NT2/D1 (cell line): ENCODE measurements at places on chromosomes 13 and 19.

DNA sequence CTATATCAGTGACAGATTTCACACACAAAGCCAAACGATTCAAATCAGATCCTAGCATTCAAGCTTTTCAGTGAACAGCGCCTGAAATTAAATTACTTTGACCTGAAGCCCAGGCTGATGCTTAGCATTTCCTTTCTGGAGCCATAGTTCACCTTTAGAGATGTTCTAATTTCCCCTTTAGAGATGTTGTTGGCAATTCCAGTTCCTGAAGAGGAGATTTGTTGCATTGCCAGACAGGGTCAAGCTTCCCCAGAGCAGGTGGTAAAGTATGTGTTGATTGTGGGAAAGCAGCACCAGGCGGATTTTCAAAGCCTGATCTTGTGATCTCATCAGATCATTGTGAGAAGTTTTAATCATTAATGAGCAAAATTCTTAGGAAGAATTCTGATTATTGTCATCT lies 609.8 kb upstream of the KLF12 start:
- DNase-seq, result no peak

- DNase-seq, result no peak
Measured at GRCh38 chr13:66397133-66397532, 833.0 kb downstream of the PCDH9 start.

GRCh38 chr13:100363874-100364273 lies 224.7 kb downstream of the GGACT start:
- DNase-seq, result no peak

DNA sequence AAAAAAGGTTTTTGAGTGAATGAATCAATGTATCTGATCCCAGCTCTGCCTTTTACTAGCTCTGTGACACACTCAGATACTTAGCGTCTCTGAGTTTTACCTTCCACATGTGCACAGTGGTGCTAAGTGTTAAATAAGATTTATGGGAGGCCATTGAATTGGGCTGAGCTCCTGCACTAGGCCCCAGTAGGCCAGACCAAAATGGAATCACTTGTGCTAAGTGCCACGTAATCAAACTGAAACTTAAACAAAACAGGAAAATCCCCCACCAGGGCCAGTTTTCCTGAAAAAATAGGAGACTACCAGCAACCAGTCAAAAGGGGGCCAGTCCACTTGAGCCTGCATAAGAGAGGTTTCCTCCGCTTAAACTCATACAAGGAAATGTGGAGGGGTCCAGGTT lies 40.9 kb downstream of the GJA3 start:
- no peak for DNase-seq

GRCh38 chr13:90633849-90634248 lies 713.6 kb upstream of the MIR17HG start:
- no peak for DNase-seq

DNA sequence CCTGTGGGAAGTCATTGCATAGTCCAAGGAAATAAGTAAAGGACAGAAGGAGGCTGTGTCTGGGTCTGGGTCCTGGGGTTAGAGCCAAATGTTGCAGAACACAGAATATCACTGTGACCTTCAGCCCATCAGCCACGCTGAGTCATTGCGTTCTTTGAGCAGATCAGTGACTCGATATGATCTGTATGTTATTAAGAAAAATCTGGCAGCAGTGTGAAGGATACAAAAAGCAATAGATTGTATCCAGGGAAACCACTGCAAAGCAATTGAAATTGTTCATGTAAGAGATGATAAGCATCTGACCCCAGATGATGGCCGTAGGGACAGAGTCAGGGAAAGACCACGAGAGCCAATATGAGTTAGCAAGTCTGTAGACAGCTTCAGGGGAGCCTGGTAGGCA lies 1575.1 kb upstream of the SLC10A2 start:
- DNase-seq, result no peak

DNA sequence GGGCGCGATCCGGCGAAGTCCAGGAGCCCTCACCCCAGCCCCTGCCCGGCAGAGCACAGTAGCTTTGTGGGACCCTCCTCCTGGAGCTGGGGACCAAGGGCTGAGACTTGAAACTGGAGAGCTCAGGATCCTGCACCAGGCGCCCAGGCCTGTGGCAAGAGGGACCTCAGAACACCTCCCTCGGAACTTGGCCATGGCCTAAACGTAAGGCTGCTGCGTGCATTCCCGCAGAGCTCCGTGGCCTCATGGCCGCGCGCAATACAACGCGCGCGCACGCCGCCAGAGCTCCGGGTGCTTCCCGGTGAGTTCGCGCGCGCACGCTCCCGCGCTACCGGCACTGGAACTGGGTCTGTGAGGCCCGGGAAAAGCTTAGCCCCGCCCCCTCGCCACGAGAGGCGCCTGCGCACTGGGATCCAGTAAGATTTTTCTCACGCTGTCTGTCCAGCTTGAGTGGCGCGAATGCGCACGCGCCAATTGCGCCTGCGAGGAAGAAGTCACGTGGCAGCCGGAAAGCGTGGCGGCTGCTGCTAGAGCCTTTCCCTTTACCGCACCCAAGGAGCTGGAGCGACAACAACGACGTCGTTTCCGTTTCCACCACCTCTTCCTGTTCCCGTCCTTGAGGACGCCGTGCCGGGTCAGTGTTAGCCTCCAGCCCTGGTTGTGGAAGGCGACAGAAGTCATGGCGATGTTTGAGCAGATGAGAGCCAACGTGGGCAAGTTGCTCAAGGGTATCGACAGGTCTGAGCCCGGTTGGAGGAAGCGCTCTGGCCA lies at the start of gene EIF3K:
EIF3K (plus strand) TSS at position 599 of the 771 bp plus-strand sequence; CDS start at position 680, 81 bp downstream.
- peak; percentile 96 for DNase-seq

DNA sequence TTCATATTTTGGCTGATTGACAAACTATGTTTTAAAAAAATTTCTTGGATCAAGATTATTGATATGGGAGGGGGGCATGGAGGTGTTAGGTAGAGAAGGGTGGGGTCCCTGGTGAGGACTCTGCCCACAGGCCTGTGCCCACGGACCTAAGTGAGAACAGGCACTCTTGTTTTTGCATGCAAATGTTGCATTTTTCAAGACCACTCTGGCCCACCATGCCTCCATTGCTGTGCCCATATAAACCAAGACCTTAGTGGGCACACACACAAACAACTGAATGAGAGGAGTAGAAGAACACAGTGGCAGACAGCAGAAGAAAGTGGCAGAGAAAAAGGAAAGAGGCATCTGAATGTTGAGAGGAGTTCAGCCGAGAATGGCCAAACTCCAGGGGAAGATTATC lies 69.6 kb upstream of the ZNF98 start:
- DNase-seq, result no peak

DNA sequence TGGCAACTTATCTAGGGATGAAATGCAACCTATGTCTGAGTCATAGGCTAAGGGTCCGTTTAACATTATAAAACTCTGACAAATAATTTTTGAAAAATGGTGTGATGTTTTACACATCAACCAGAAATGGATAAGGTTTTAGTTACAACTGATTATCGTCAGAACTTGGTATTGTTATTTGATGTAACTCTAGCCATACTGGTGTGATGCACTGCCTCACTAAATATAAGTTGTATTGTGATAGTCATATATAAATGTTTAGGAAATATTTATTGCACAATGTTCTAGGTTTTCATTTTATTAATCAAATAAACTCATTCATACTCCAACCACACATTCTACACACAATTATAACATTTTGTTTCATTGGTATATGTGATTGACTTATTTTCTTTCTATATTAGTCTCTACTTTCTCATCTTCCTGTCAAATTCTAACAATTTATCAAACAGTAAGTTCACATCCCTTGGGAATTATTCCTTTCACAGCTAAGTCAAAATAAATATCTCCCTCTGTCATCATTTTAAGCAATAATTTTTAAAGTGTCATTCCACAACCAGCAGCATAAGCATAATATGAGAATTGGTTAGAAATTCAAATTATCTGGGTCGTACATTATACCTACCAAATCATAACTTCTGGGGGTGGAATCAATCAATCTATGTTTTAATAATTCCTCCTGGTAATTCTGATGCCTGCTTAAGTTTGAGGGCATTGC lies 873.9 kb downstream of the SLITRK1 start:
- no peak for DNase-seq

DNA sequence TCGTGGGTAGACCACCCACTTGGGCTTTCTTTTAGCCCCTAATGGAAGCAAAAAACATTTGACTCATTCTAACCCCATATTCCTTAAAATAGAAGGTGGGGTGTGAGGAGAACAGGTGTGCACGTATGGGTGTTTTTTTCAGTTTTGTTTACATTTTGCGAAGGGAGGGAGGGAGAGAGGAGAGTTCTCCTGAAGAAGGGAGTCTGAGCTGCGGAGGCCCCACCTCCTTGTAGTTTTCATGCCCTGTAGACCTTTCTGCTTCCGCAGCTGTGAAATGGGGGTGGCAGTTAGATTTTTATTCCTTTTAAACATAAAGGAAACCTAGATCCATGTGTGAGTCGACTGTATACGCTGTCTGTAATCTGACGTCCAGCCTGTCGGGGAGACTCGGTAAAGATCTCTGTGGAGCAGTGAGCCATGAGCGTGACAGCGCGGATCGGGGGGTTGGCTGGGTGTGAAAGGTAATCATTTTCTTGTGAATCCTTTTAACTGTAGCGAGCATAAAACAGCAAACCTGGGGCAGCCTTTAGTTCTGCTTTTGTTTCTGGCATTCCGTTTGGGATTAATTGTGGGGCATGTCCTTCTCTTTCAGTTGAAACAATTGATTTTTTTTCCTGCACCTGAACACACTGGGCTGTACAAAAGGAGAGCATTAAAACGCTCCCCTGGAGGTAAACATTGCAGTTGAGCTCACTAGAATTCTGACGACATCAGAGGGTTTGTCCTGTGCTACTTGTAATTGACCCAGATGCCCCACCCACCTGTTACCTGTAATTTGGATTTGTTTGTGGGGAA lies 2.3 kb downstream of the UPF1 start:
- peak; percentile 23 for DNase-seq

GRCh38 chr19:10817291-10818038 lies 18.5 kb downstream of the TMED1 start:
- no peak for DNase-seq

GRCh38 chr19:46744005-46744691 lies 1.7 kb upstream of the FKRP start:
- no peak for DNase-seq

GRCh38 chr19:1393841-1394240 lies 7.5 kb downstream of the GAMT start:
- DNase-seq, result no peak

DNA sequence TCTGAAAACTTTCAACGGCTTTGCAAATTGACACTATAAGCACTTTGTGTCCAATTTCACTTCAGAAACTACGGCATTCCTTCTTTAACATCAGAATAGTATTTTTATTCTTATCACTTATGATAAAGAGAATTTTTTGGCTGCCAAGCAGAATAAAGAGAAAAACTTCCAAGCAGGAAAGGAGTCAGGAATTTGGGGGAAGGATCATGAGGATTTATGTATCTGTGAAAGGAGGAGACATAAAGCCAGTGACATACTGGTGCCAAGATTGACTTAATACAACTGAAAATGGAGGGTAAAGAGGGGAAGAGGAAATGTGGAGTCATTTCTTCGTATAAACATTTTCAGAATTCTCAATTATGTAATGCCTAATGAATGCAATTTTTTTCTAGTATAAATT lies 94.7 kb downstream of the RBM26 start:
- no peak for DNase-seq

GRCh38 chr13:89465366-89465765 lies 1794.2 kb downstream of the SLITRK5 start:
- no peak for DNase-seq

GRCh38 chr19:16148443-16149229 lies 5.2 kb downstream of the HSH2D start:
- DNase-seq, result no peak

DNA sequence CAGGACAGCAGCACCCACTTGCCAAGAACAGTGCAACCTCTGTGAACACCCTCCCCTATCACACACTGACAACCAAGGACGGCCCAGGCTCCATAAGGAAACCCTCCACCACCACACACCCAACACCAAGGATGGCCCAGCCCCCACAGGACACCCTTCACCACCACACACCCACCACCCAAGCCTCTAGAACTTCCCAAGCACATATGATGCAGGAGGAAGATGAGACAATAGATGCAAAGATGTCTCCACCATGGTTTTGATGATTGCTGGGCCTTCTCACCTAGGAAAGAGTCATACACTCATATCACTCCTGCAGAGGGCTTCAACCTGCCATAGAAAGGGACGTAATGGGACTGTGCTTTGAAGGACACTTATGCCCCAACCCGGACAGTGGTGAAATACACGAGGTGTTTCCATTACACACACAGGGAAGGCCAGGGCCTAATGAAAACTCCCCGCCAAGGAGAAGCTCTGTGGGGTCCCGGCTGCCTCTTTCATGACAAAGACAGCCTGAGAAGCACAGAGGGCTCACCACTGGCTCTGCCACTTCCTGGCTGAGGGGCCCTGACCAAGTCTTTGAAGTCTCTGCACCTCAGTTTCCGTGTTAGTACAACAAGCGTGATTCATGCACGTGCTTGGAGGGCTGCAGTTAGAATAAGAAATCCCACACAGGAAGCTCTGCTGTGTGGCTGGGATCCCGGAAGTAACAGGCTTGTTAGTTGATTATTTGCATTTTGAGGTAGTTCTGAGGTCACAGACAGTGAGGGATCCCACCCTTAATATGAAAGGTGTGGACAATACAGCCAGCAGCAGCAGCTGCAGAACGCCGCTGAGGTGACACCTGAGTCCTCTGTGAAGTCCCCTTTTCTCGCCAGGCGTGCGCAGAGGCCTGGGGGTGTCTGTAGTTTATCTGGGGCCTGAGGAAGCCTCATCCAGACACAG lies 61.9 kb upstream of the ATP12A start:
- DNase-seq, result no peak

- DNase-seq, result no peak
Measured at GRCh38 chr19:50384685-50385535, 763 bp downstream of the POLD1 start.

DNA sequence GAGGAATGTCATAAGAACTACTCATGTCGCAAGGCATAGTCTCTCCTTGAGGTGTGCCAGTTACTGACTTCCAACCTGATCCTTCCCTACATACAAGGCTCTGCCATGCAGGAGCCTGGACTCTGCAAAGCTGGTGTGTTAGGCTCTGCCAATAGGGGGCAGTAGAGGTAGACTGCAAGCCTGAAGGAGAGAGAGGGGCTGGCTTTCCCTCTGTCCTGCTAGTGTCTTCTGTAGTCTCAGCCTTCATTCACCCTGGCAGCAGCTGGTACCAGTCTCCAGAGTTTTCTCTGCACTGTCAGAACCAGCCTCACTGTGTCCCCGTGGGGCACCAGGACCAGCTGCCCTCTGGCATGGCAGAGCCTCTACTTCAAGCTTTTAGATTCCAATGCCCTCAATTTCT lies 14.5 kb downstream of the SHISA2 start:
- DNase-seq, result peak; percentile 51

DNA sequence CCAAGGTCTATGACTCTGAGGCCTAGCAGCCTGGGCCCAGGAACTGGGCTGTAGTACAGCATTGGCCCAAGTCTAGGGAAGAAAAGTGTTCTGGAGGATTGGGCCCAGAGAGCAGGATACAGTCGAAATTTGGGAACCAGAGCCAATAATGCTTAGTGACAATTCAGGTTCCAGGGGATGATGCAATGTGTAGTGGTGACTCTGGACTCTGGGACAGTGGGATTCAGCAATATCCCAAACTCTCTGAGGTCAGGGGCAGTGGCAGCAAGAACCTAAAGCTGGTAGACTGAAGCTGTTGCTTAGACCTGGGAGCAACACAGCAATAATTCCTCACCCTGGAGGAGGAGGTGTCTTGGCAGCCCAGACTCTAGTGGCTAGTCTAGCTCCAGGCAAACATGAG lies 545.5 kb upstream of the ARGLU1 start:
- no peak for DNase-seq

- DNase-seq, result no peak
Measured at GRCh38 chr19:4013886-4014540, 6.5 kb downstream of the PIAS4 start.

- DNase-seq, result no peak
Measured at GRCh38 chr13:114194853-114195252, 15.8 kb downstream of the CFAP97D2 start.

- DNase-seq, result no peak
Measured at GRCh38 chr13:32272021-32272683, 43.0 kb downstream of the ZAR1L start.
